LoVo (cell line): ENCODE measurements at places on chromosomes 16 and 17.
A peak's percentile ranks its signal among the peaks of the same experiment; 100 is the strongest.

- no peak for DNase-seq
These were observed 162.8 kb downstream of the BCAS3 start for GRCh38 chr17:60840456-60840855.

GRCh38 chr16:74868501-74868900 lies 93.9 kb upstream of the FA2H start:
- no peak for DNase-seq

- no peak for DNase-seq
These were observed 16.1 kb downstream of the WIPI1 start for GRCh38 chr17:68441070-68441770.

DNA sequence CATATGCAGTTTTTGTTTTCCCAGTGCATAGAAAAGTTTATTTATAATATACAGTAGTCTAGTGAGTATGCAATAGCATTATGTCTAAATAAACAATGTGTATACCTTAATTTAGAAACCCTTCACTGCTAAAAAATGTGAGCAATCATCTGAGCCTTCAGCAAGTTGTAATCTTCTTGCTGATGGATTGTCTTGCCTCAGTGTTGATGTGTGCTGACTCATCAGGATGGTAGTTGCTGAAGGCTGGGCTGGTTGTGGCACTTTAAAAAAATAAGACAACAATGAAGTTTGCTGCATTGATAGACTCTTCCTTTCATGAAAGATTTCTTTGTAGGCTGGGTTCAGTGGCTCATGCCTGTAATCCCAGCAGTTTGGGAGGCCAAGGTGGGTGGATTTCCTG lies 13.9 kb upstream of the CAPNS2 start:
- no peak for DNase-seq

DNA sequence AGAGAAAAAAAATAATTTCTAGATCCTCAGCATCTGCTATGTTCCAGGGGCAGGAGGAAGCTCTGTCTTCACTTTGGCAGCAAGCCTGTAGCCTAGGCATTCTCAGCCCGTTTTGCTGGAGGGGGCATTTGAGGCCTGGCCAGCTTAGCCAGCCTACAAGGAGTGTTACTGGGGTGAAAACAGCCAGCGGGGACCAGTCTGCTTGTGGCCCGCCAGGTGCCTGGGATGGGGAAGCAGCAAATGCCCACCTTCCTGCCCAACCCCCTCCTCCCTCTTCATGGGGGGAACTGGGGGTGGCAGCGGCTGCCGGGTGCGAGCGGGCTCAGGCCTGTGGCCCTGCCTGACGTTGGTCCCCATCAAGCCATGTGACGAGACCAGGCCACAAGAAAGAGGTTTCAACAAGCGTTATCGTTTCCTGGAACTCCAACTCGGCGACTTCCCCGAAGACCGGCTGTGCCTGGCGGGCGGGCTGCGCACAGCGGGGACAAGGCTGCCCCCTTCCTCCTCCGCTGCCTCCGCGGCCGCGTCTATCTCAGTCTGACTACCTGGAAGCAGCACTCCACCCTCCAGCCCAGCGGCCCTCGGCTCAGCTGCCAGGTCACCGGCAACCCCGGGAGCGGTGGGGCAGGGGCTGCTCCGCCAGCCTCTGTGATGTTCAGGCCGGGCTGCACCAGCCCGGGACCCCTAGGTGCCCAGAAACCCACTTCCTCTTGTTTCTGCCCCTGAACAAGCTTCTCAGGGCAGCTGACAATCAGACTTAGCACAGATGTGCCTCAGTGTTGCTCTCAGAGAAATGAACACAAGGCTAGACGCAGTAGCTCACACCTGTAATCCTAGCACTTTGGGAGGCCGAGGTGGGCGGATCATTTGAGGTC lies 22.9 kb downstream of the SOCS1 start:
- DNase-seq, result no peak

DNA sequence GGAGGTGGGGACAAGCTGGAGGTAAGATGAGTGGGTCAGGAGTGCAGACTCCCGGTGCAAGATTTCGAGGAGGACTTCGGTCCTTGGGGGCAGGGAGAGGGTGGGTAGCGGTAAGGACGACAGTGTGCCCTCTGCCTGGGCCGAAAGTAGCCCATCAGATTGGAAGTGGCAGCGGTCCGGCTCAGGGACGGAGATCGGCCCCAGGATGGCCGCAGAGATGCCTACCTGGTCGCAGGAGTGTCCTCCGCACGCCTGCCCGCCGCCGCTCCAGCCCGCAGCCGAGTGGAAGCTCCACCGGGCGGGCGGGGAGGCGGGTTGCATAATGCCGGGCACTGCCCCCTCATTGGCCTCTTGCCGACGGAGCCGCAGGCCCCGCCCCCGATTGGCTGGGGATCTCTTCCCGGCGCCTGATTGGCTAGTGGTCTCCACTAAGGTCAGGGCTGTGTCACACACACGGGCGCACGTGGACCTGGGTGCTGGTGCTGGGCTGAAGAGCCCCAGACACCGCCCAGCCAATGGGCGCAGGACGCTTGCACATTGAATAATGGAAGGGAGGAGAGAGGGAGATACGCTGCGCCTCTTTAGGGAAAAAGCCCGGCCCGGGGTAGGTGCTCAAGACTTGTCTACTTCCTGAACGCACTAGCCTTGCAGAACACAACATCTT lies at the start of gene PER1:
TSS of gene PER1 (minus strand) at position 293 of the 664 bp plus-strand sequence. CDS start 1,698 bp downstream, outside the sequence.
- DNase-seq, result peak; percentile 79

DNA sequence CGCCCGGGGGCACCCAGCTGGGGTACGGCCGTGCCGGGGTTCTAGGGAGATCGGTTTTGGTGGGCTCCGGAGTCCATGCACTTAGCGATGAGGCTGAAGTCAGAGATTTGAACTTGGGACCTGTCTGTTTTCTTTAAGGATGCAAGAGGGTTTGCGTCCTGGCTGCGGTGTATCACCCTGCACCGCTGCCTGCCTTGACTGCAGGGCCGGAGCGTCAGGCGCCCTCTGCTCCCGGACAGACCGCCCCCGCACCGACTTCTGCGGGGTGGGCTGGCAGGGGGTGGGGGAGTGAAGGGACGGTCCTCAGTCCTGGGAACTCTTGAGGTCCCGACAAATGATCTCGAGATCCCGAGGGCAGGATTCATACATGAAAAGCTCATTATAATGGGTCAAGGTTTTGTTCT lies 701 bp downstream of the PDP2 start:
- DNase-seq, result no peak

GRCh38 chr16:13146829-13147228 lies 245.4 kb downstream of the SHISA9 start:
- DNase-seq, result no peak

DNA sequence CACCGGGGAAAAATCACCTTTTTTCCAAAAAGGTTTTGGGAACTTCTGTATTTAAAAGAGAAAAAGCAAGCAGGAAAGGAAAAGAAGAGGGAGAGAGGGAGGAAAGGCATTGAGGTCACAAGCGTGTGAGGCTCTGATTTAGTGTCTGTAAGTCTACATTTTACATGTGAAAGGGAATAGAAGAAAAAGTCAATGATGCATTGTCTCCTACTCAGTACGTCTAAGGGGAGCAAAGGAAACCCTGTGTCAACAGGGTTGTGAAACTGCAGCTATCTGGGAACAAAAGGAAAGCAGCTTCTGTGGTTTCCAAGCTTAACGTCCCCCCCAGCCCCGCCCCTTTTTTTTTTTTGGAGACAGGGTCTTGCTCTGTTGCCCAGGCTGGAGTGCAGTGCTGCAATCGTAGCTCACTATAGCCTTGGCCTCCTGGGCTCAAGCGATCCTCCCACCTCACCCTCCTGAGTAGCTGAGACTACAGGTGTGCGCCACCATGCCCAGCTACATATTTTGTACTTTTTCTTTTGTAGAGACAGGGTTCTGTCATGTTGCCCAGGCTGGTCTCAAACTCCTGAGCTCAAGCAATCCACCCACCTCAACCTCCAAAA lies 1.8 kb upstream of the CDC42EP4 start:
- DNase-seq, result no peak

DNA sequence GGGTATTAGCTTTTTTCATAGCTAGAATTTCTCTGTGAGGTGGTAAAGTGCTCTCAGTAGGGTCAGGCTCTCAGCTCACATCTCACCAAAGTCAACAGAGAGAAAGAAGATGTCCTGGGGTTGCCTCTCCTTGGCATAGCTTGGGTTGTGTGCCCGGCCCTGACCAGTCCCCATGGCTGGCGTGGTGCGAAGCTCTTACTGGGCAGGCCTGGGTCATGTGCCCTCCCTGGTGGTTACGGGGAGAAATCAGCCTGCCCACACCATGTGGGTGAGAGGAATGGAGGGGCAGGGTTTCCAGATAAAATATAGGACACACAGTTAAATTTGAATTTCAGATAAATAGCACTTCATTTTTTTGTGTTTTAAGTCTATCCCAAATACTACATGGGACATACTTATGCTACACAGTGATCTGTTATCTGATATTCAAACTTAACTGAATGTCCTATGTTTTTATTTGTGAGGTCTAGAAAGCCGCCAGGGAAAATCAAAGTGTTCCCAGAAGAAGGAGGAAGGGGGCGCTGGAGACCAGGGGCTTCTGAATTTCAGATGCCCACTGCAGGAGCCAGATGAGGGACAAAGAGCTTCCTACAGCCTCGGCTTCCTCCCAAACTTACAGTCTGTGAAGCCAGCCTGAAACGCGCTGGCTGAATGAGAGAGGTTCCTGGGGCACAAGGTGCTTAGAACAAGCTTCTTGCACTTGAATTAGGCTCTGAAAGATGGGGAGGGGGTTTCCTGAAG lies 45.4 kb downstream of the NKD1 start:
- no peak for DNase-seq

- DNase-seq, result no peak
These were observed 156.5 kb downstream of the RGS9 start for GRCh38 chr17:65293584-65294180.

GRCh38 chr17:510226-510917 lies 157.8 kb upstream of the RPH3AL start:
- DNase-seq, result no peak

DNA sequence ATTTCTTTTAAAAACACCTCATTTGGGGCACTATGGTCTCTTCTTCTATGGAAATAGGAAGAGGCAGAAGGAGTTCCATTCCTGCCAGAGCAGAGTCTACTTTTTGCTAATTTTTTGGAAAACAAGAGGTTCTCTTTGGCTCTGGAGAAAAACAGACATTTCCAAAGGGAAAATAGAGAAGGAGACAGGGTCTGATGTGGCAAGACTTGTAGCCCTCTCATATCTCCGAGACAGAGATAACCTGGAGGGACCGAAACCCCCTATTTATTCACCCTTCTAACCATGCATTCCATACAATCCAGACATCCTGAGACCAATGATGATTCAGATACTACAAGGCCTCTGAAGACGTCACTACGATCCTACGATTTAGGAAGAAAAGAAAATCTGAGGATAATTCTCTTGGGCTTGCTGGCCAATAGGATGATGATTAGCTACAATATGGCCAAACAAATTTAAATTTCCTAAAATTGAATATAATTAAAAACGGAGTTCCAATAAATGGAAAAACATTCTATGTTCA lies 70.2 kb downstream of the HIC1 start:
- no peak for DNase-seq

- DNase-seq, result peak; percentile 67
These were observed 10.7 kb upstream of the KRT28 start for GRCh38 chr17:40810494-40810893.

DNA sequence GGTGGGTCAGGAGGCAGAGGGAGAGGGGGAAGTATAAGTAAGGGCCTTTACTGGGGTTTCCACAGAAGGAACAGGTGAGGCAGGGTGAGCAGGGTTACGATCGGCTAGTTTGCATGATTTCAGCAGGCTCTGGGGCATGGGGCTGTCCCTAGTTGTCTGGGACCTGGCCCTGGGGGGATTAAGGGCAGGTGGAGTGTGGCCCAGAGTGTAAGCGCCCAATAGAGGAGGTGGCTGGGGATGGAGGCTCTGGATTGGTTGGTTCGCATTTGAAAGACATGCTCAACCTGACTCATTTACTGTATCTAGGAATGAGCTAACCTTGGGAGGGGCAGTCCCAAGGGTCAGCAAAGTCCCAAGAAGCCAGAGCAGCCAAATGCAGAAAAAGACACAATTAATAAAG lies 230.3 kb downstream of the MAP2K4 start:
- no peak for DNase-seq

DNA sequence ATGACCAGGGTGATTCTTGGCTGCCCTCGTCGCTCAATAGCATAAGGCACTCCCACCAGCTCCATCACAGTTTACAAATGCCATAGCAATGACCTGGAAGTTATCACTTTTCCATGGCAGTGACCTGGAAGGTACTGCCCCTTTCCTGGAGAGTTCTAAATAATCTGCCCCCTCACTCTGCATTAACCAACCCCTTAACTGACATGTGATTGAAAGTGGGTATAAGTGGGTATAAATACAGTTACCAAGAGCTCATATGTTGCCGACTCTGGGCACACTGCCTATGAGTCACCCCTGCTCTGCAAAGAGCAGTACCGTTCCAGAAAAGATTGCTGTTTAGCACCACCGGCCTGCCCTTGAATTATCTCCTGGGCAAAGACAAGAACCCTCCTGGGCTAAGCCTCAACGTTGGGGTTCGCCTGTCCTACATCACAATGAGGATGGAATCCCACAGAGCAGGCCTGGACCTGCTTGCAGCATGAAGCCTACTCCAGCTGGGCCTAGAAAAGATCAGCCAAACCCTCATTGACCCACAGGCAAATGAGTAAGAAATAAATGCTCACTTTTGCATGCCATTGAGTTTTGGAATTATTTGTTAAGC lies 95.2 kb upstream of the SEC14L1 start:
- no peak for DNase-seq

DNA sequence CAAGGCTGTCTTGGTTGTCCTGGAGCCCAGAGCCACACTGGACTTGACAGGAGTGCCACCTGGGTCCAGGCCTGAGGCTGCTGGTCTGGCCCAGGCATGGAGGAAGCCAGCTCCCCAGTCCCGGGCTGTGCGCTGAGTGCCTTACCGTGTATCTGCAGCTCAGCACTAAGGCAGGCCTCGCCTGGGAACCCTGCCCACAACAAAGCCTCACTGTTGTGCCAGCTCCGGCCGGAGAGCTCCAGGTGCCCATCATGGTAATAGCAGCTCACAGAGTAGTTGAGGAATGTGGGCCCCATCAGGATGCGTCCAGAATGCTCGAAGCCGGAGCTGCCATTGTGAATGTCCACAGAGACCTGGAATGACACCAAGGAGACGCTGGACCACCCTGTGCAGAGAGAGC lies 72.2 kb downstream of the RMI2 start:
- no peak for DNase-seq

DNA sequence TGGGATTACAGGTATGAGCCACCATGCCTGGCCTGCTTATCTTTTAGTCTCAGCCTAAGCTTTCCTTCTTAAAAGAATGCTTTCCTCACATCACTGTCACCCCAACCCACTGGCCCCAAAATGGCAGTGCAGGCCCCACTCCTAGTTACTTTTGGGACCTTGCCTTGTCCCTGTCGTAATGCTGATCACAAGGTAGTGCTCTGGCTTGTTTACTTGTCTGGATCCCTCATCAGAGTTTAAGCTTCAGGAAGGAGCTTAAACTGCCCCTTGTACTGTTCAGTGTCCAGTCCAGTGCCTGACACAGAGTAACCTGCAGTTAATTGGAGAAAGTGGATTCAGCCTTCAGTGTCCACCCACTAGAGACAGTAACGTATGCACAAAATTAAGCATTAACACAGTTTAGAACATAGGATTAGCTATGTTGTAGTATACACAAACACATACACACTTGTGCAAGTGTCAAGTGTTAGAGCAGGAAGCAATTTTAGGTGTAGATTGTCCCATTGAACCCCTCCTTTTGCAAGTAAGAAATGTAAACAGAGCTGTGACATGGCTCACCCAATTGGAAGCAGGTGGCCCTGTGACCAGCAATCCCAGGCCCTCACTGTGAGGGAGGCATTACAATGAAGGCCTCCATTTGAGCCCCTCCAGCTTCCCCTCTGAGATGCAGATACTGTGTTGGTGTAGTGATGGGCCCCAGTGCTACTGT lies 44.2 kb downstream of the LDHD start:
- no peak for DNase-seq

GRCh38 chr16:69431948-69432468 lies 7.6 kb downstream of the CYB5B start:
- no peak for DNase-seq
